Retina (tissue), 1 donor: ENCODE measurements at places on chromosomes 5 and 9.

- DNase-seq = peak; percentile 82
These were observed 21.6 kb downstream of the SH3GLB2 start for GRCh38 chr9:129006328-129007034.

DNA sequence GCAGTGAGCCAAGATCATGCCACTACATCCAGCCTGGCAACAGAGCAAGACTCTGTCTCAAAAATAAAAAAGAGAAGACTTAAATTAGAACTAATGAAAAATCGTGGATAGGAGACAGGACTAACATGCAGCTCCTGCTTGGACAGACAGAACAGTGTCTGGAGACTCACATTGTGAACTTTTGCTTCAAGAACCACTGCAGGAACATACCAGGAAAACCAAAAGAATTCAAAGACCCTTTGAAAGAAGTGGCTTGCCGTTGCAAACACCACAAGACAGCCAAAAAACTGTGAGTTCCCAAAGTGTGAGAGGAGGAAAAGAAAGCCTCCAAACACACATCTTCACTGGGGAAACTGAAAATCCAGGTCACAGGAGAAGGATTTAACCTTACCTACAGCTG is 48.8 kb upstream of the SNAPC3 start:
- no peak for DNase-seq

DNA sequence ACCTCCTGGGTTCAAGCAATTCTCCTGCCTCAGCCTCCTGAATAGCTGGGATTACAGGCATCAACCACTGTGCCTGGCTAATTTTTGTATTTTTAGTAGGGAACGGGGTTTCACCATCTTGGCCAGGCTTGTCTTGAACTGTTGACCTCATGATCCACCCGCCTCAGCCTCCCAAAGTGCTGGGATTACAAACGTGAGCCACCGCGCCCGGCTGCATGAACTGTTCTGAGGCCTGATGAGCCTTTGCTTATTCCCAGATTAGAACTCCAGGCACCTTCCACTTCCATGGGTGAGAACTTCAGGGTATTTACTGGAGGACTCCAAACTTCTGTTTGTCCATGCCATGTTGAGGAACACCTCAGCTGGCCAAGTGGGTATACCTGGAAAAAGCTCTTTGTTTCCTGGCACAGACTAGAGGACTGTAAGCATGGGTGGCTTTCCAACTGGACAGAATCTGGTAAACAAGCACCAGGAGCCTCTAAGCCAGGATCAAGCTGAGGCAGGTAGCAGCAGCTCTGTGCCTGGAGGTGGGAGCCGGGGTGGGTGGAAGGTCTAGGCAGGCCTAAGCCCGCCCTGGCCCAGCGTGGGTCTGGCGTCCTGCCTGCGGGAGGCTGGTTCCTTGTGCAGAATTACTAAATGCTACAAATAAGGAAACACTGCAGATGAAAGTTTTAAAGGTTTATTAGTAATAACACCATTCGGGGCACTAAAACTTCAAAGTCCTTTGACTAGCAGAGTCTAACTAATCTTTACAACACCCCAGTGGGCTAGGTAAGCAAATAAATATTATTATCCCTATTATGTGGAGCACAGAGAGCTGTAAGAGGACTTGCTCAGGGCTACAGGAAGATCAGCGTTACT is 78.4 kb downstream of the SEMA5A start:
- no peak for DNase-seq

DNA sequence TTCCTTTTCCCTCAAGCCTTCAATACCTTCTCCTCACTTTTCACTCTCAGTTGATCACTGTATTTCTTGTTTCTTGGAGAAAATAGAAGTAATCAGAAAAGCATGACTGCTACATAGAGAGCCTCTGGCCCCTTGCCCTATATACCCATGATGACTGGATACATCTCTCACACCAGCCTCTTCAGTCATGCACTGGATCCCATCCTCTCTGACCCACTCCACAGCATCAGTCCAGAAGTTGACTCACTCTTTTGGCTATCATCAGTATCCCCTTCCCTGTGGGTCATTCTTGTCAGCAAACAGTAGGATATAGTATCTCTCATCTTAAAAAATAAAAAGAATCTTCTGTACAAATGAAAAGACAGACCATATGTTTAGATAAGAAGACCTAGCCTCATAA is 32.9 kb downstream of the PTCD2 start:
- no peak for DNase-seq

- no peak for DNase-seq
These were observed 132.3 kb upstream of the CDH12 start for GRCh38 chr5:22985446-22985845.

- DNase-seq = no peak
These were observed 132.8 kb upstream of the CPEB4 start for GRCh38 chr5:173755319-173755718.
